T-helper 22 cell (primary cell): ENCODE measurements at places on chromosomes 2 and 18.

DNA sequence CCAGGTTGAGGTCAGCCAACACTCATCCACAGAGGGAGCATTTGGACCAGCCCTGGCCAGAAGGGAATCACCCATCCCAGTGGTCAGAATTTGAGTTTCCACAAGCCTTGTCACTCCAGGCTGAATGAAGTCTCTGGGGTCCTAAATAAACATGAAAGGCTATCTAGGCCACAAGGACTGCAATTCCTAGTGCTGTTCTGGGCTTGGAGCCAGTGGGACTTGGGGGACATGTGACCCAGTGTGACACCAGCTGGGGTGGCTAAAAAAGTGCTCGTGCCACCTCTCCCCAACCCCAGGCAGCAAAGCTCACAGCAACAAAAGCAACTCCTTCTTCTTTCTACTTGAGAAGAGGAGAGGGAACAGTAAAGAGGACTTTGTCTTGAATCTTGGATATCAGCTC lies 91.7 kb downstream of the MDH1 start:
- no peak for DNase-seq

DNA sequence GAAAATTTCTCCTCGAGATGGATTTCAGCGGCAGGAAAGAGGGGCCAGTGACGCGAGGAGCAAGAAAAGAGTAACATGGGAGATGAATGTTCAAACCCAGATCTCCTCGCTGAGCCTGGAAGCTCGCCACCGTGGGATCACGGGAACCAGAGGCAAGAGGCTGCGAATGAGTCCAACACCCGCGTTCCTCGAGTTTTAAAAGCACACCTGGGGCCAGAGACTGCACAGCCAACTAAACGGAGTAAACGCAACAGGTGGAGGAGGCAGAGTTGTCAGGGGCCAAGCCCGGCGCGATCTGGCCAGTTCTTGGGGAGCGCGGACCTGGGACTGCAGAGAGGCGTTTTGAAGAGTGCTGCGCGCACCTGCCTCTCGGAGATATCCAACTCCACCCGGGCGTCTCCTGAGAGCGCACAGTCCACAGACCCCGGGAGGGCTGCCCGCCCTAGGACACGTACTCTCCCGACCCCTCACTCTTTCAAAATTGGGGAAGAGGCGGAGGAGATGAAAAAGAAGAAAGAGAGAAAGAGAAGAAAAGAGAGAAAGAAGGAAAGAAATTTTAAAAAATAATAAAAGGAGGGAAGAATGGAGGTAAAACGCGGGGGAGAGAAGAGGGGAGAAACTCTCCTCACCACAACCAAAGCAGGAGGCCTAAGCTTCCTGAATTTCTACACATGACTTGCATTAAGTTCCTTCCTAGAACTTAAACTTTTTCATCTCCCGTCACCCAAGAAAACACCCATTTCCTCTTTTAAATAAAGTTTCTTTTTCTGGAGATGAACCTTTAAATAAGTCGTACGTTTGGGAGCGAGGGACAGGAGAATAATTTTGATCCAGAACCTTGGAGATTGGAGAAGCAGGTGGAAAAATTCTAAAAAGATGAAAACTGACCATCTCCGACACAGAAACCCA lies 5.3 kb upstream of the PAX3 start:
- DNase-seq, result no peak

- DNase-seq, result no peak
These were observed 94.9 kb downstream of the SLC4A3 start for GRCh38 chr2:219722276-219722879.

GRCh38 chr2:138244501-138244925 lies 257.1 kb upstream of the SPOPL start:
- DNase-seq, result no peak

DNA sequence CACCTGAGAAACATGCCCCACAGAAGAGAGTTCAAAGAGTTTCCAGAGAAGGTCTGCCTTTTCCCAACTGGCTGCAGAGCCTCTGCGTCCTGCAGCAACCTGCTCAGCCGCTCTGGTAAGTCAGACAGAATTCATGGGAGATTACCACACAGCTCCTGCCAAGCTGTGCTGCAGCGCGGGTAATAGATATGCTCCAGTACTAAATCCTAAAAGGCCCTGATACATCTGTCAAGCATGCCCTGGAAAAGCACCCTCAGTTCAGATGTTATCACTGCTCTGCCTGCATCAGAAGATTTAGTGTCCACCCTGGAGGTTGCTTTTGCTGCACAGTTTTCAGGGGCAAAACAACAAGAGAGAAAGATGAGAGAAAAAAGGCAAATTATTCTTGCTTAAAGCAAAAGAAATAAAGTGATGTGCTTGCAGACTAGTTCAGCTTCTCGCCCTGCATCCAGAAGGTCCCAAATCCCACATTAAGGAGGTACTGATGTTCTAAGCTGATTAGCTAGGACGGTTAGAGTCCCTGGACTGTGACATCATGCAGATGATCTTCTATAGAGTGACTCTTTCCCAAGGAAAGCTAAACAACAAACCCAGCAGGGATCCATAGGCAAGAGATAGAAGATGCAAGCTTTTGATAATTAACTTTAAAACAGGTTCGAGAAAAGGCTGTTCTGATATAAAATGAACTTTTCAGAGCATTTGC lies 488.6 kb downstream of the BCL11A start:
- no peak for DNase-seq

- no peak for DNase-seq
These were observed 177.2 kb downstream of the CELF4 start for GRCh38 chr18:37388413-37388812.

GRCh38 chr2:52613064-52613463 lies 1154.5 kb upstream of the CHAC2 start:
- DNase-seq, result no peak

GRCh38 chr2:101653469-101653868 lies 44.0 kb upstream of the MAP4K4 start:
- no peak for DNase-seq

DNA sequence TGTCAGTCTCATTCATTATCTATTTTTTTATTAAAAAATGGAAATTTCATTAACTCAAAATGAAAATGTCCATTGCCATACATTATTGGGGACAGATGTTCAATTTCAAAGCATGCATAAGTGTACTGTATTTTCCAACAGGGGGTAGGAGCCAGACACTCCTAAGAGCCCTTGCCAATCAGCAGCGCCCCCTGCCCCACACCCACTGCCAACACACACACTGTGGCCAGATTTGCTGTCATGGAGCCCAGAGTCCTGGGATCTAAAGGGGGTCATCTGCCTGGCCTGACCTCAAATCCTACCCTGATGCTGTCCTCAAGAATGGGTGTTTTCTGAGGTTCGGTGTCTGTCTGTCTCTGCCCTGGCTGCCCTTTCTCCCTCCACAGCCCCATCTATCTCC lies 162.2 kb upstream of the TWIST2 start:
- no peak for DNase-seq

GRCh38 chr18:48839819-48840490 lies 110.8 kb downstream of the SMAD7 start:
- DNase-seq, result no peak

- no peak for DNase-seq
These were observed 41.0 kb upstream of the ACSL3 start for GRCh38 chr2:222819722-222820333.

- DNase-seq, result no peak
These were observed 85.1 kb downstream of the UBE2E3 start for GRCh38 chr2:181065458-181065857.

- no peak for DNase-seq
These were observed 85.9 kb downstream of the APOB start for GRCh38 chr2:20957788-20958525.

- no peak for DNase-seq
These were observed 310.7 kb upstream of the EPAS1 start for GRCh38 chr2:45986509-45986908.

DNA sequence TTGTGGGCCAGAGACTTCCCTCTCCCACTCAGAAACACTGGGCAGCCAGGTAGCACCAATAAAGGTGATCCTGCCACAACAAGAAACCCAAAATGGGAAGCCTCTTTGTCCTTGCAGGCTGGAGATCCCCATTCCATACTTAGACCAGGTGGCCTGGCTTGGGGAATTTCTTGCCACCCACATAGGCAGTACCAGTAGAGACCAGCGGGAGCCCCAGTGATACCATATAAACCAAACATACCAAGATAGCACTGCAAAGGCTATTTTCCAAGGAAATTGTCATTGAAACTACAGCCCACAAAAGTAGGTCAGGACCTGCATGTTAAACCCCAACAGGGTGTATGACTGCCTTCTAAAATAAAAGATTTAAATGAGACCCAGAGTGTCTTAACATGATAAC lies 171.6 kb downstream of the DIS3L2 start:
- no peak for DNase-seq

DNA sequence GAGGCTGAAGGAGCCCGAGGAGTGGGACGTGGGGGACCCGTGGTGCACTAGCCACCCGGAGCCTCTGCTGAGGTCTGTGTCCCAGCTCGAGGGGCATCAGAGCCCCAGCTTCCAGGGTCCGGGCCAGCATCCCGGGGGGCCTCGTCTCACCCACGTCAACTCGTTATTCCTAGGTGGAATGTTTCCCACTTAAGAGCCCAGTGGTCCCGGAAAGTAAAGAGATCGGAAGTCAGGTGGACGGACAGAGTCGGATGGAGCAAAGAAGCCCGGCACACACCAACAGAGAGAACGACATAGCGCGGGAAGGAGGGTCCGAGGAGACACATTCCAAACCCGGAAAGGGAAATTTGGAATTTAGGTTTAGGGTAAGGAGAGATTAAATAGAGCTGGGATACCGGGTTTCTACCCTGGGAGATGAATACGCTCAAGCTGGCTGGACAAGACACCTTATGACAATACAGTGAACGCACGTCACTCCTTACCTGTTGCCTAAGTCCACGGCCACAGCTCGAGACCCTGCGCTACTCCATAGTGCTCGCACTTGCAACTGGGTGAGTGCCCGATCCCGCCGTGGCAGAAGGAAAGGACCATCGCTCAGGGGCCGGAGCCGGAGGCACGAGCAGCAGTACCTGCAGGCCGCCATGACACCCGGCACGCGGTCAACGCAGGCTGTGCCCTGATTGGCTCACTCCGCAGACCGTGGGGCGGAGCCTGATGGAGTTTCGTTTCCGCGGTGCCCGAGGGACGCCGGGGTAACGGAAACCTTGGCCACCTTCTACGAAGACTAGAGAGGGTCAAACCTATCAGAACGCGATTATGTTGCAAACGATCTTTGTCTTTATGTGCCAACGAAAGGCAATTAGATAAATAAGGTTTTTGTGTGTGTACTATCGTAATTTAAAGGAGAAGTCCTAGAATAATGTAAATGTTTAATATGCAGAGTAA lies at the start of gene PNPT1:
TSS of gene PNPT1 (minus strand) at position 664 of the 945 bp plus-strand sequence. CDS start at position 643, 21 bp downstream.
- DNase-seq, result peak; percentile 78

DNA sequence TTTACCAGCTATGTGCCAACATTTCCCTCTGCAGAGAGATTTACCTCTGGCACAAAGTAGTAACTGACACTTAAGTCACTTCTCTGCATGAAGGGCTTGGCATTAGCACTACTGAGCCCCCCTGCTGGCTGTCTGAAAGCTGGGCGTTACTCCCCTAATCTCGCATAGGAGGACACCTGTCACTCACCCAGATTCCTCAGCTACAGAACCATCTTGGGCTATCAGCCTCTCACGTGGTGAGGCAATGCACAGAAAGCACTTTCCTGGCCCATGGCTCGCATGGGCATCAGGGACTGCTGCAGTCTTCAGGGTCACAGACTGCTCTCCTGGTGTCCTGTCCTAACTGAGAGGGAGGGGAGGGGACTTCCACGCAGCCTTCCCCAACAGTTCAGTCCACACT lies 12.0 kb downstream of the SERPINE2 start:
- DNase-seq, result no peak

GRCh38 chr2:232076736-232077135 lies 115.2 kb downstream of the DIS3L2 start:
- DNase-seq, result no peak

GRCh38 chr18:58496937-58497336 lies 132.0 kb downstream of the ALPK2 start:
- no peak for DNase-seq

GRCh38 chr2:226488034-226488433 lies 311.6 kb downstream of the IRS1 start:
- no peak for DNase-seq

DNA sequence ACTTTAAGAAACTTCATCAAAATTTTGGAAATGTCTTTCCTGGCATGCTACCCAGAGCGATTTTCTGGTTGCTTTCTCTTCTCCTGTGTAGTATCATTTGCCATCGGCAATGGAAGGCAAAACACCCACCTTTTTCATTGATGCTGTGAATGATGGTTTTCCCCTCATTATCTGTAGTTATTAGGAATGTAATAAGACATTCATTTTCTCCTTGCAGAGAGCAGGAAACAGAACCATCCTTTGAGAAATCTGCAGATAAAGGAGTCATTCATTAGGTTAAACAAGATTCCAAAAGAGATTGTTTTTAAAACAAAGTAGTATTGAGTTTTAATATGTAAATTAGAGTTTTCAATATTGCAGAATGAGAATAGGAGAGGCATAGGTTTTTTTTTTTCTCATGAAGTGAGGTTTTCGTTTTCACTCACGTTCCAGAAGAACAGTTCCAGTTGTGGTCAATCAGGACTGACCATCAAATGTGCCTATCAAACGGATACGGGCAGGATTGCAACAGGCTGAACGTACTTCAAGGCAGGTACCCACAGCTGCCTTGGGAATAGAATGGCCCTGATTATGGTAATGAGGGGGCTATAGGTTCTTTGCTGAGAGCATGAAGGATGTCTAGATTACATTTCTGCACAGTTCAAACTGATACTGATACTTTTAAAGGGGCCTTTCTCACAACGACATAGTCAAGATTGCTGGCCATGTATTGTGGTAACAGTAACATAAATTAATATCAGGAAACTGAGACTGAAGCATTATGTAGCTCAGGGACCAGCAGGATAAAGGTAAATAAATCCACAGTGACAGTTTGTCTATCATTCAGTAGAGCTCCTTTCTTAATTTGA lies 49.8 kb upstream of the PLA2R1 start:
- DNase-seq, result no peak

DNA sequence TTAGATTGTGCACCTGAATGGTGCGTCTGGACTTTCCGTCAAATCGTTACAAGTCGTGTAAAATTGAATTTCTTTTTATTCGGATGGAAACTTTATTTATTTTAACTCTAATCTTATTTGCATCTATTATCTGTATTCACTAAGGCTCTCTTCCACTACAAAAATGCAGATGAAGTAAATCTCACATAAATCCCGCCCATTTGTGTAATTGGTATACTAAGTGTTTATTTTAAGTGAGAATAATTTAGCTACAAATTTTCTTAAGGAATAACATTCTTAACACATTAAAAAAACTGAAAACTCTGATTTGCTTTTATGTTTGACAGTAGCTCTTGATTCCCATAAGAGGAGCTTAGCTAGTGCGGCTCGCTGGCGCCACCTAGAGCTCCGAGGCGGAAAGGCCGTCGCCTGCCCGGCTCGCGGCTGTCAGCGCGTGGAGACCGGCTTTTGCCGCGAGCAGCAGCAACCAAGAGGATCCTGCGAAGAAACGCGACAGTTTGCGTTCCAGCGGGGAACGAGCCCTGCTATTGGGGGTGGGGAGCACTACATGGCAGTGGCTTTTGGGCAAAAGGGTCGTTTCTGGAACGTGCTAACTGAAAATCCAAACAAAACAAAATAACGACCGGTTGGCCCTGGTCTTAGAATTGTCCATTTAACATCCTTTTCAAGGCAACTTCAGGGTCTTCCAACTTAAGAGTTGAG lies 6.7 kb downstream of the SP9 start:
- DNase-seq, result peak; percentile 63
